ENCODE measurements at places on chromosomes 4 and X.

GRCh38 chr4:3880615-3881120, 114.5 kb downstream of the ADRA2C start:
- DNase-seq, result peak; percentile 83

DNA sequence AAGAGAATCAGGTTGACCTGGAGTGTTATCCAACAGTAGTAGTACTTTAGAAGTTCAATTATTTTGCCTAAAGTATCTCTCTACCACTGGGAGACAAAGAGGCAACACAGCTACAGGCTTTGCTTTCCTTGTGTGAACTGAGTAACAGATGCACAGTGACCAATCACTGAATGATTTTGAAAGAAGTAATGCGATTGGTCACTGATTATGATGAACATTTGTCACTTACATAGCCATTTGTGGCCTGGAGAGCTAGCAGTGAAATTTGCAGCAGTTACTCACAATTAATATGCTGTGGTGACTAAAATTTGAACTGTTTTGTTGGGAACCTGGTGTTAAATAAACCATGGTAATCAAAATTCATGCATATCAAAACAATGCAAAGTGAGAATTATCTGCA, 508.7 kb upstream of the DIPK2B start:
- DNase-seq, result no peak

DNA sequence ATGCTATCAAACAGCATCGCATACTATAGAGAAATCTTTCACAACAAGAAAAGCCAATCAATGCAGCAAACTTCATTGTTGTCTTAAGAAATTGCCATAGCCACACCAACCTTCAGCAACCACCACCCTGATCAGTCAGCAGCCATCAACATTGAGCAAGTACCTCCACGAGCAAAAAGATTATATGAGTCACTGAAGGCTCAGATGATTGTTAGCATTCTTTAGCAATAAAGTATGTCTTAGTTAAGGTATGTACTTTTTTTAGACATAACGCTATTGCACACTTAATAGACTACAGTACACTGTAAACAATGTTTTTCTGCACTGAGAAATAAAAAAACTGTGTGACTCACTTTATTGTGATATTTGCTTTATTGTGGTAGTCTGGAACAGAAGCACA, 37.8 kb upstream of the FUNDC1 start:
- DNase-seq, result no peak

DNA sequence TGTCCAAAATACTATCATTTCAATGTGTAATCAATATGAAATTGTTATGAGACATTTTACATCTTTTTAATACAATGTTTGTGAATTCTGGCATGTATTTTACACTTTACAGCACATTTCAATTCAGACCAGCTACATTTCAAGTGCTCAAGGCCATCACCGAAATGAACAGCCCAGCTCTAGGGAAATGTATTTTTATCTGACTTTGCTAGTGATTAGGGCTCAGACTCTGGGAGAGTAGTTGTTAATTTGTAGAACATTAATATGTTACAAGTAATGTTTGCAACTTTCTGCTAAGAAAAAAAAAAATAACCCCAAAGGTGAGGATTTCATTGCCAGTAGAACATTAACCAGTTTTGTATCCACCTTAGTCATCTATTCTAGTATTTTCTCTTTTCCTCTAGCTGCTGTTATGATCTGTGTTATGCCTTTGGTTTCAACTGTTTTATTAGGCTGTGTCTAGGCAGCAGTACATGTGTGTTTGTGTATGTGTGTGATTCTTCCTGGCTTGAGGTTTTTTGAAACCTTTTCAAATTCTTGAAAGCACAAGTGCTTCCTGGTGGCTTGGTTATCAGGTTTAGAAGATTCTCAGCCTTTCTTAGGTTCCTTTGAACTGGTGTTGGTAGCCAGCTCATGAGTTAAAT, 125.9 kb downstream of the NSUN7 start:
- DNase-seq, result no peak

DNA sequence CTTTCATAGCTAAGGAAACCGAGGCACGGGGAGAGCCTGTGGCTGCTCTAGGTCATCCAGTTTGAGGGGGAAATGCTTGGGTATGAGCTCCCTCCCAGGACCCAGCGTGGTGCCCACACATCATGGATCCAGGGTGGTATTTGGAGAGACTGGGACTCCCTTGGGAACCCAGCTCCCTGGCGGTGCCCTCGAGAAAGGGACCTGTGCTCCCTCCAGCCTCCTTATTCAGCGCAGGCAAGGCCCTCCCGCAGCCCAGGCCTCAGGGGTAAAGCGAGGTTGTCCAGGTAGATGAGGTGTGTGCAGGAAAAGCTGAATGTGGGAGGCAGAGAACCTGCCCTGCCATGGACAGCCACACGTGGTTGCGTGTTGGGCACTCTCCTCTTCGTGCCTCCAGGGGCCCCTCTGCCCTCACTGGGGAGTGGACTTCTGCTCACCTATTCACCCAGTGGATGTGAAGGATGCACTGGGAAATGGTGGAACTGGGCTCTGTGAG, 53.8 kb upstream of the GPR78 start:
- no peak for DNase-seq

- no peak for DNase-seq
Observed at GRCh38 chrX:110086916-110087484, 84.1 kb downstream of the TMEM164 start.

DNA sequence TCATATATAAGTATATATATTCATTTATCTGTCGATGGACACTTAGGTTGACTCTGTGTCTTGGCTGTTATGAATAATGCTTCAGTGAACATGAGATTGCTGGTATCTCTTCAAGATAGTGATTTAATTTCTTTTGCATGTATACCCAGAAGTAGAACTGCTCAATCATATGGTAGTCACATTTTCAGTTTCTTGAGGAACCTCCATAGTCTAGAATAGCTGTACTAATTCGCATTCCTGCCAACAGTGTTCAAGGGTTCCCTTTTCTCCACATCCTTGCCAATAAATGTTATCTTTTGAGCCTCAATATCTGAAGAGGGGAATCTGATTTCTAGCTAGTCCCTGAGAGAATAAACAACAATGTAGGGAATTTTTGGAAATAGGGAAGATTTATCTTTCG, 32.4 kb upstream of the CCNG2 start:
- DNase-seq, result no peak

DNA sequence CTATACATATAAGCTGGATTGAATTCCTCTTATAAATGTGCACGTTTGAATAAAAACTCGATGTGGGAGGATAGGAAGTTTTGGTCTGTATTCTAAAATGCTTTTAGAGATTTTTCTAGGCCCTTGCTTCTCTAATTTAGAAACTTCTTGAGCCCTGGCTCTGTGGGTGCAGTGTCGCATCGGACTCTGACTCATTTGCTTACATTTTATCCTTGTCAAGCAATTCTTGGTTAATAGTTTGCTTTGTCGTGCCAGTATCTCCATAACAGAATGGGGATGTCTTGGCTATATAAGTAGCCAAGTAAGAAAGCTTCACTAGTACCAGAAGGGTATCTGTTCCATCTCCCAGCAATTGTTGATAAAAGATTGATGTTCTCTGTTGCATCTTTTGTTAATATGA, 10.7 kb downstream of the SGMS2 start:
- no peak for DNase-seq

GRCh38 chr4:20829617-20830357, 129.5 kb downstream of the PACRGL start:
- no peak for DNase-seq

Measured in NAMALWA (cell line).